CD4-positive, alpha-beta T cell treated with Interleukin-17A for 4 hours (primary cell): ENCODE measurements at places on chromosomes 6 and 20.

- DNase-seq, result no peak
Observed at GRCh38 chr20:56467968-56468315, 485 bp upstream of the RTF2 start.

DNA sequence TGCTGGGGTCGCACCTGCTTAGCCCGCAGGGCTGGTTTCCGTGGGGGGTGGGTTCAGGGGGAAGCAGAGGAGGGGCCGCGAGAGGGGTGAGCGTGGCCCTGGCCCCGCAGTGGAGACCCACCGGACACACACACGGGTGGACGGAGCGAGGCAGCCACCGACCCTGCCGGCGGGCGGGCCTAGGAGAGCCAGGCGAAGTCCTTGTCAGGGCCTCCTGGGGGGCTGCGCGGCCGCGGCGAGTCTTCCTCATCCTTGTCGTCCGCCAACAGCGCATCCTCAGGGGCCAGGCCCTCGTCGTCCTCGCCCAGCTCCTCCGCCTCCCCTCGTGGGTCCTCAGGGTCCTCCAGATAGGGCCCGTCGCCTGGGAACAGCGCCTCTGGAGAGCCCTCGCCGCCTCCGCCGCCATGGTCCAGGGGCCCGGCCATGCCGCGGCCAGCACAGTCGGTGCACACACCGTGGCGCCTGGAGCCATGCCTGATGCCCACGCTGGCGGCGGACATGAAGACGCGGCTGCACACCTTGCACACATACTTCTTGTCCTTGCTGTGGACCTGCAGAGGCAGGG lies 7.3 kb downstream of the SLC2A4RG start:
- no peak for DNase-seq

DNA sequence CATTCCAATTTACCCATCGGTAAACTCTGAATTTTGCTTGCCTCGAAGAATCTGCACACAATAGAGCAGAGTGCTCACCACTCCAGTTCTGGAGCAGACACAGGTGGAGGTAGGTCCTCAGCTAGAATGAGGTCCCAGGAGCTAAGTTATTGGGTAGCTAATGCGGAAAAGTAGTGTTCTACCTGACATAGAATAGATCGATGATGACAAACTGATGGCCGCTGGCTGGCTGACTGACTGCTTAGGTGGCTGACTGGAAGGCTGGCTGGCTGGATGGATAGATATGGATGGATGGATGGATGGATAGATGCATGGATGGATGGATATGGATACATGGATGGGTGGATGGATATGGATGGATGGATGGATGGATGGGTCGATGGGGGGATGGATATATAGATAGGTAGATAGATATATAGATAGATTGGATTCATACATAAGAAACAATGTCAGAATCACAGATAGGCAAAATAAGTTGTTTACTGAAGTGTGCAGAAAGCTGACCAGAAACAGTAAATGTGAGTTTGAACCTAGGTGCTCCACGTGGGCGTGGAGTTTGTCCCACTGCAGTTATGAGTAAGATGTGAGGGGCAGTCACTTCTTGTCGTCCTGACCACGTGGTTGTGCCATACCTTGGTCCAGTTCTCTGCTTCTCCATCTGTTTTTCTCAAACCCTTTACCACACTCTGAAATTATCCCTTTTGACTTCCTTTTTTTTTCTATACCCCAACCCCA lies 62.1 kb downstream of the TBXT start:
- DNase-seq, result no peak

DNA sequence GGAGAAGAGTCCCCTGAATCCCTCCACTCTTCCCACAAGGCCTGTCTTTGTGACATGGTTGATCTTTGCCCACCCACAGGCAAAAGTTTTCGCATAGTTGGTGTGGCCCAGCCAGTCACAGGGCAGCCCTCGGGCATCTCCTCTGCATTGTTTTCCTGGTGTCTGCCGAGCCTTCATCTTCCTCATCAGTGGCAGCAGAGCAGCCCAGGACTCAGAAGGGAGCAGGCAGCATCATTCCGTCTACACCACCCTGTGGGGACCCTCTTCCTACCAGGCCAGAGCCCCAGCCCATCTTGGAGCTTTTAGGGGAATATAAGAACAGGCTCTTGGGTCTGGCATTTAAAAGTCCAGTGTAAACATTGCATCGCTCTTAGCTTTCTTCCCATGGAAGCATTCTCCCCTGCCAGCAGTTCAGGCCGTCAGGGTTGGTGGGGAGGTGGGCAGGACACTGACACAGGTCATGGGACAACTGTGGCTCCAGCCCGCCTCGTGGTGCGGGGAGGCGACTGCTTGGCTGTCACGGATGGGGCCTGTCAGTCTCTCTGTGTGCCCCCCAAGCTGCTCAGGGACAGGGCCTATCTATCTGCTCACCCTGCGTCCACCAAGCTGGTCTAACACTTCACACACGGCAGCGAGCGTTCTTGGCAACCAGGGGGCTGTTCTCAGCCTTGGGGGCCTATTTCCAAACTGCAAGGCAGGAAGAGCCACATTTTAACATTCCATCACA lies 38.3 kb downstream of the PDRG1 start:
- DNase-seq, result no peak

DNA sequence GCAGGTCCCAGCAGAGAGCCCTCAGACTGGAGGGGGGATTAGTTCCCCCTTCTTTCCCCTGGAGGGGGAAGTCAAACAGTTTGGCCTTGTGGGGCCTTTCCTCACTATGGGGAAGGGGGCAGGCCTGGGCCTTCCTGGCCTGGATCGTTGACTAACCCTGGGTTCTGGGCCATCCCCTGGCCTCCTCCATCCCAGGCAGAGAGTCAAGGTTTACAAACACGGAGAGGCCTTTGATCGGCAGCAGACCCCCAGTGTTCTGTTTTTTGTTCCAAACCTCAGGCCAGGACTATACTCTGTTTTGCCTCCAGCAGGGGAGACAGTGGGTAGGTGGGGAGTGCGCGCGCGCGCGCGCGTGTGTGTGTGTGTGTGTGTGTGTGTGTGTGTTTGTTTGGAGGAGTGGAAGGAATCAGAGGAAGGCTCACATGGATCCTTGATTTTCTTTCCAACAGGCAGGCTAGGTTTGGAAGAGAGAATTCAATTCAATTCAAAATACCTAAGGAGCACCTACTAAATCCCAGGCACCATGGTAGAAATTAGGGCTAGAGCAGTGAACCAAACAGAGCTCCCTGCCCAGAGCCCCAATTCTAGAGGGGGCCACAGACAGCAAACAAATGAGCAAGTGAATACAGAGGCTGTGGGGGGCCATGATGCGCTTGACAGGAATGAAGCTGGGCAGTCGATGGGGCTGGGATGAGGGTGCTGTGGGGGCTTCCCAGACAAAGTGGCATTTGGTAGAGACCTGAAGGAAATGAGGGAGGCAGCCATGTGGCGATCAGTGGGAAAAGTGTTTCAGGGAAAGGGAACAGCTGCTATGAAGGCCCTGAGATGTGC lies 14.8 kb downstream of the TP53RK start:
- no peak for DNase-seq

- no peak for DNase-seq
Observed at GRCh38 chr6:122790423-122791309, 1.6 kb downstream of the SMPDL3A start.

DNA sequence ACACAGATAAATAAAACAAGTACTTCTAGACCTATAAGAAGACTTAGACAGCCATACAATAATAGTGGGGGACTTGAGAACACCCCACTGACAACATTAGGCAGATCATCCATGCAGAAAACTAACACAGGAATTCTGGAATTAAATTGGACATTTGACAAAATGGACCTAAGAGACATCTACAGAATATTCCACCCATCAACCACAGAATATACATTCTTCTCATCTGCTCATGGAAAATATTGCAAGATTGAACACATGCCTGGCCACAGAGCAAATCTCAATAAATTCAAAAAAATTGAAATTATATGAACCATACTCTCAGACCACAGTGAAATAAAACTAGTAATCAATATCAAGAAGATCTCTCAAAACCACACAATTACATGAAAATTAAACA lies 44.3 kb upstream of the KIAA1586 start:
- no peak for DNase-seq

GRCh38 chr6:168660400-168660945 lies 219.5 kb downstream of the SMOC2 start:
- no peak for DNase-seq
